ENCODE measurements at places on chromosomes 6 and 20.
A peak's percentile ranks its signal among the peaks of the same experiment; 100 is the strongest.

DNA sequence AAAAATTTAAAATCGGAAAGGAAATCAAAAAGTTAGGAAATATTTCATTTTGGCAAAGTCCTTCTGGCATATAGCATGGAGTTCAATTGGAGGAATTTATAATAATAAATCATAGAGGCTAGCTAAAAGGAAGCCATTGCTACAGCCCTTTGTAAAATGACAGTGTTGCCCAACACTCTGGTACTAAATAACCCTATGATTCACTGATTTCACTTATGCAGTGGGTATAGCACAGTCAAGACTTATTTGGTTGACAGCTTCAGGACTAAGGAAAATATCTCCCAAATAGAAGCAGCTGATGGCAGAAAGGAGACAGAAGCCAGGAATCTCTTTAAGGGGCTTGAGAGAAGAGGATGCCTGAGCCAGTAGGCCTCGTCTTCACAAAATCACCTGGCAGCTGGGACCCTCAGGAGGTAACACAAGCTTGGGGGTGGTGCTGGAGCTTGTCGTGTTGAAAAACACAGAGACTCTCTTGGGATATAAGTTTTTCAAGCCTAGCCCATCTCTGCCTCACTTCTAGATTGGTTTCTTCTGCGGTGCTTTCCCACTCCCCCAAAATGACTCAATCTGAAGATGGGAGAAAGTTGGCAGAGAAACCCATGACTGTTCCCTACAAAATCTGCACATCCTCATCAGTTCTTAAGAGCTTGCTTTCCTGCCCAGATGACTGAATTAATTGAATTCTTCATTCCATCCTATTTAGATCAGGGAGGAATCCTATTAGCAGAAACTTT is 38.4 kb upstream of the EYA4 start:
- DNase-seq: no peak

DNA sequence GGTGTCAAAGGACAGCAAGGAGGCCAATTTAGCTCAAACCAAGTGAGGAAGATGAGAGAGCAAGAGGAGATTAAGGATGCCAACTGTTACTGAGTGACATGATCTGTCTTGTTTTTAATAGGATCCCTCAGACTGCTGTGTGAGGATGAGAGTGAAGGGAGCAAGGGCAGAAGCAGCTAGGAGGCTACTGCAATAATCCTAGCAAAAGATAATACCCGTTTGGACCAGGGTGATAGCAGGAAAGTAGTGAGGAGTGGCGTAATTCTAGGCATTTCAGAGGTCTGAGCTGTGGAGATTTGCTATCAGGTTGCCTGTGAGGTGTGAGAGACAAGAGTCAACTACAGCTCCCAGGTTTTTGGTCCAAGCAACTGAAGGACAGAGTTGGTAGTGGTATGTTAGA is 14.7 kb downstream of the UBE2V1 start:
- no peak for DNase-seq

- DNase-seq: no peak
Measured at GRCh38 chr20:37845241-37845681, 57.7 kb upstream of the VSTM2L start.

DNA sequence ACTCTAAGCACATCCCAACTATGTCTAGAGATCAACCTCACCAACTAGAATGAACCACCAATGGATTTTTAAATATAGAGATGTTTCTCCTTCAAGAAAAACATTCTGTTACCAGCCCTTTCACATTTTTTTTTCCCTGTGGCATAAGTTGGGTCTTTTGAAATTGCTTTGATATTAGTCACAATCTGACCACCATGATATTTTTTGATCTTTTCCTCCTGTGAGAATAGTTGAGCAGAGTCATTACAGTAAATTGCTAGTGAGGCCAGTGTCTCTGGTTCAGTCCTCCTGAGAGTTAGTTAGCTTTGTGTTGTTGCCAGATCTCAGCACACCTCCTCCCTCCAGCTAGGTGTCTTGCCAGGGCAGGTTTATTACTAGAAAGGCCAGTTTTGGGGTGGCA is 79.7 kb upstream of the MYLIP start:
- peak; percentile 6 for DNase-seq

DNA sequence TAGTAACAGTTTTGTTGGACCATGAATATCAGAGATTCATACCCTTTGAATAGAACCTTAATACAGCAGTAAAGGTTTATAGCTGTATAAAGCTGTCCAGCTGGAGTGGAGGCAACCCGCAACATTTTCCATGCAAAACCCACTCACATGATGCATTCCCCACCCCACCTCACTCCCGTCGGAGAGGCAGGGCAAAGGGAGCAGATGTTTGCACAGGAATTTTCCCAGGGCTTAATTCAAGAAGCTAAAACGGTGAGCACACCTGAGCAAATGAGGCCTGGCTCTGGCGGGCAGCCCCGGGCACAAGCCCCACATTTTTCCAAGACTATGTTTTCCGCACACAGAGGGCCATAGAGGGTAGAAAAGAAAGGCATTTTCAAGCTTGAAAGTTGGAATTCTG is 191.7 kb downstream of the FOXC1 start:
- DNase-seq: no peak

DNA sequence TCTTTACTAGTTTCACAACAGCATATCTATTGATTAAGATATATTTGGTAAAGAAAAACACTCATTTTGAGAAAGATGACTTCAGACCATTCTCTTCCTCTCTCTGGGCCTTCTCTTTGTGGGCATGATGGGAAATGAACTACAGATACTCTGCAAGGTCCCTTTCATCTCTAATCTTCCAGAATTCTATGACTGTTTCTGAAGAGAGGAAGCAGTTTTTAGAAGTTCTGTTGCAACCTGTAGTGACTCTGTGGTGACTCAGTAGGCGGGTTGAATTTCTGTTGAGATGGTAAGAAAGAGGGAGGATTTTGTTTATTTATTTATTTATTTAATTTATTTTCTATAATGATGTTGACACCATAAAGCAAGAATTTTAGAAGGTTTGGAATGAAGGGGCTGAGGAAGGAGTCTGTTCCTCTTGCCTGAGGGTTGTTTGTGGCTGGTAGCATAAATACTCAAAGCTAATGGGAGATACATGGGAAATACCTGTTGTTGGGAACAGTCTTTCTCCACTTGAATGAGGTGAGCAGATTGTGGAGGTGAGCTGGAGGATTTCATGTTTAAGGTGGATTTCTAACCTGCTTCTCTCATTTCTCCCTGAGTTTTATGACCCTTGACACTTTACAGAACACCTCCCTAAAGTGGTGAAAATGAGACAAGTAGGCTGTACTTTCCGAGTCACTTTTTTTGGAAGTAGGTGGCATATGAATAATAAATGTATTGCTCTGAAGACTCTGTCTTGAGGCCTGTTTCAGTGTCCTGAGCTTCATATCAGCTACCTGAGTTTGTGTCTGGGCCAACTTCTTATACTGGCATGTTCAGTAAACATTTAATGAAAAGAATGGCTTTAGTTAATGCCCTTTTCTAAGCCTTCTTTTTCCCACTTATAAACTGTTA is 15.0 kb downstream of the ACSS2 start:
- DNase-seq: peak; percentile 88

DNA sequence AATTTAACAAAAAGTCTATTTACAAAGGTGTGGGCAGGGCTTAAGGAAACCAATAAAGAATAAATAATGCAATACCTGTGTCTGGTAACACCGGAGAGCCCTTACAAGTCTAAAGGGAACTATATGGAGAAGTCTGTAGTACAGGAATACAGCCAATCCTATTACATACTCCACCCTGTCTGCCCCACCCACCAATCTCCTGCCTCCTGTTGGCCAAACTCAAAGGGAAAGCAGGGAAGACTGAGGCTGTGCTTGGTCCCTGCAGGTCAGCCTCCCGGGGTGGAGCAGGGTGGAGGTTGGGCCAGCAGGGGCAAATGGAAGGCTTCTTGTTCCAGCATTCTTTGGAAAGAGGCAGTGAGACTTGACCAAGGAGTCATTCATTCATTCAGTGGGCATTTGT is 31.5 kb downstream of the METTL24 start:
- no peak for DNase-seq

GRCh38 chr20:16548068-16548672 is 25.1 kb downstream of the KIF16B start:
- no peak for DNase-seq

- DNase-seq: no peak
Measured at GRCh38 chr20:52142757-52143156, 48.8 kb downstream of the ZFP64 start.

- DNase-seq: no peak
Measured at GRCh38 chr20:49880177-49880576, 35.2 kb downstream of the SPATA2 start.

GRCh38 chr6:41581381-41581991 is 35.3 kb downstream of the FOXP4 start:
- DNase-seq: no peak

GRCh38 chr6:38909015-38909730 is 139.4 kb upstream of the GLP1R start:
- no peak for DNase-seq

GRCh38 chr6:135158397-135158796 is 22.7 kb upstream of the MYB start:
- DNase-seq: no peak
